Thoracic aorta endothelial cell (primary cell): ENCODE measurements at places on chromosomes 4 and X. TPM values are rescaled to one million over a fixed set of nuclear protein-coding genes. Genes with fewer than 3 reads are reported as not detected.

GPR119 gene
- not detected in 2 replicates for total RNA-seq

OPHN1 gene
- 7.4 and 7.6 TPM in 2 replicates for total RNA-seq

MAP7D2 gene
- total RNA-seq: 0.13 and 0.14 TPM in 2 replicates

LRP2BP gene
- total RNA-seq: 0.53 and 0.57 TPM in 2 replicates

MAGEA2B gene
- total RNA-seq: not detected in 2 replicates
